ENCODE measurements at places on chromosomes 1 and 21.

DNA sequence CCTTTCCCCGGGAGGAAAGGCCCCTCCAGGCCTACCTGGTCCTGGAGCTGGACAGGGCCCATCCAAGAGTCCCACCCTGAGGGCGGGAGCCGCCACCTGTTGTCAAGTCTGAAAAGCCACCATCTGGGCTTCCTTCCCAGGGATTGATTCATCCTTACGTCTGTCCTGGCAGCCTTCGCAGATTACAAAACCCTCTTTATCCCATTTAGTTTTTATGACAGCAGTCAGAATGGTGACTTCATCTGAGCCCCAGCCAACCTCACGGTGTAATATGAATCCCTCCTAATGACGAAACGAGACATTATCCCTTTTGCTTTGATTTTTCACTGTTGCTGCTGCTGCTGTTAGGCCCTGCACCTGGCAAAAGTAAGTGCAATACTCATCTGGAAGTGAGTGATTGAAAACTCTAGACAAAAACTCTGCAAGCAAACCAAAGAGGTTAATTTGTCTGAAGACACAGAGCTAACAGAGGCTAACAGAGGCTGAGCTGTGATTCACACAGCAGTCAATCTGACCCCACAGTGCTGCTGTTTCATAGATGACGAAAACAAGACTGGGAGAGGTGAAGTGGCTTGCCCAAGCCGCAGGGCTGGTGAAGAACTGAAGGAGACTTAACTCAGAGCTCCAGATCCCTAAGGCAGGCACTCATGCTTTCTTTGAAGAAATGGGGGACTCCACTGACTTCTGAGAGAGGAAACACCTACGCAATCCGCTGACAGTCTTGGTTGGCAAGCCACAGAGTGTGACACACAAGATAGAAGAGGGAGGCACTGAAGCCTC lies 30.0 kb upstream of the S100A7 start:
- no peak for DNase-seq

- DNase-seq, result no peak
These were observed 37.8 kb upstream of the THEM4 start for GRCh38 chr1:151947140-151947539.

- DNase-seq, result no peak
These were observed 53.9 kb downstream of the CASQ2 start for GRCh38 chr1:115714572-115715141.

DNA sequence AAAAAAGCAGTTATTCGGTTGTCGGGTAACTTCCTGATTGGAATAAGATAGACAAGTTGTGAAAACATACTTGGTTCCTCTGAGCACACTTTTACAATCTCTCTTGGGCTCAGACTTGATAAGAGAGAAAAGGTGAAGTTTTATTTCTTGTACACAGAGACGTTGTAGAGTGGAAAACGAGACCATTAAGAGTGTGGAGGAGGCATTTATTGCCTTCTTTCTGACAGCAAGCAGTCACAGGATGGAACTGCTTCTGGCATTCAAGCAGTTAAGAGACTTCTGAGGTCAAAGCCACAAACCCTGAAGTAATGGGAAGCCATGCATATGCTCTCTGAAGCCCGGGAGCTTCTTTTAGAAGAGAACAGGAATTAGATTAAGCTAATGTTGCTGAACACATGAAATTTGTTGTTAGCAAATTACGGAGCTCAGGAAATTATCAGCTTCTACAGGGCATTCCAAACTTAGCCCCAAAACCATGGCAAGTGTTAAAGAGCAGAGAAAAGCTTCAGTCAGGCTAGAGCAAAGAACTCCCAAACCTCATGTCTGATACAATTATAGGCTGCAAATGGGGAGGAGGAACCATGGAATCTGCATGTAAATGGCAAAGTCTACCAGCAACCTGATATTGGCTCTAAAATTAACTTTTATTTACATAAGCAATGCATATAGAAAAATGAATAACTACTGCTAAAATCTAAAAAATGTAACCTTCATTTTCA lies 26.0 kb downstream of the S1PR1 start:
- no peak for DNase-seq

DNA sequence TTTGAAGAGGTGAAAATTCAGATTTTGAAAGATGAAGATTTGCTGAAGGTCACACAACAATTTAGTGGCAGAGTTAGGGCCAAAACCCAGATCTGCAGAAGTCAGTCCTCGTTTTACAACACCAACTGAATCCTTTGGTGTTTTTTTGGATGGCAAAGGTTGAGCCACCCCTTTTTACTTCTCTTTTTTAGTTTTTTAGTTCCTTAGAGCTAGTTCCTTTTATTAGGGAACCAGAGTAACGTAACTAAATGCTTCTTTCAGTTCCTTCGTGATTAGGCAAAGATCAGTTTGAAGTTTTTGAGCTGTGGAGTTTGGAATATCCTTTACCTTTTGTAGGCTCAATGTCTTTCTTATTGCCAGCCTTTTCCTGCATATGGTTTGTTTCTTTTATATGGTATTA lies 67.9 kb upstream of the ARID1A start:
- DNase-seq, result no peak

GRCh38 chr1:159964144-159964543 lies 10.1 kb upstream of the SLAMF9 start:
- DNase-seq, result no peak

- no peak for DNase-seq
These were observed 251.2 kb downstream of the RRAGC start for GRCh38 chr1:38608202-38608864.

DNA sequence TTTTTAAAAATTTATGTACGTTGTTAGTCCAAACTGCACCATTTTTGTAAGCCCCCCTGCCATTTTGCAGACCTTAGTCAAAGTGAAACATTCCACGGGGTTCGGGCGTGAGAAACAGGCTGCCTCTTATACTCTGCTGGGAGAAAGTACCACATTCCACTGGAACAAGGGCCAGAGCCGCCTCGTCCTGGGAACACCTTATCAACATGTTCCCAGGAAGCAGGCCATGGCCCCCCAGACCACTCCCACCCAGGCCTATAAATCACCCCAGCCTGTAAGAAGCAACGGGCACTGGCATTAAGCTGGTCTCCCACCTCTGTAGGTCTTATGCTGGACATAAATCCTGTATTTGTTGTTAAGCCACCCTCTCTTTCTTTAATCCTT lies 854 bp upstream of the ZRANB2 start:
- DNase-seq, result no peak

GRCh38 chr1:11461531-11462137 lies 17.3 kb upstream of the DISP3 start:
- no peak for DNase-seq

DNA sequence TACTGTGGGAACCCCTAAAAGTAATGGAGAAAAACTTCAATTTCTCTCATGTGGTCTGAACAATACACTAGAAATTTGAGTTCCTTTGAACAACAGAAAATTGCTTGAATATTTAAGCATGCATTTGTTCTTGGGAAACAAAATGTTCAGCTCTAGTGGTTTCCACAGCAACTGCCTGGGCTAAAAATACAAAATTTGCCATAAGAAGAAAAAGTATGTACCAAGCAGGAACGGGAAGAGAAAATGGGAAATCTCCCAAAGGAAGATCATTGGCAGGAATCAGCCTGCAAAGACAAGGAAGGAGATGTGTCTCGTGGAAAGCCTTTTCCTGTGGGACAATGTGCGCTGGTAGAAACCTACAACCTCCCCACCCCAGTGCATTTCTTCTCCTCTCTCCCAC lies 119.0 kb upstream of the DPT start:
- DNase-seq, result no peak

GRCh38 chr1:45617618-45618017 lies 6.2 kb downstream of the CCDC17 start:
- DNase-seq, result no peak

GRCh38 chr1:204503913-204504519 lies 9.4 kb upstream of the PIK3C2B start:
- no peak for DNase-seq

DNA sequence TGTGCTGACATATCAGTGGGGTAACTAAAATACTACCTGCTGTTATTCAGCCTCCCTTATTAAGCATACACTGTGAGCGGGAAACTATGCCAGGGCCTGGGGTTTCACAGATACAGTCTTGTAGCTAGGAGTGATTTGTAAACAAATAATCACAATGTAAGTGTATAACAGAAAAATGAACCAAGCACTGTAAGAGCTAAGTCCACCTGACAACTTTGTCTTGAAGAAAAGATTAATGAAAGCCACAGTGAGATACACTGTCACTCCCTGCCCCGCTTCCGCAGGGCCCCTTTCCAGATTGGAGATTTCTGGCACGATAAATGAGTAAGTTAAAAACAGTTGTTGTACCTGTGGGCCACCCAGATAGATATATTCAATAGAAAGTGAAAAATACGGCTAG lies 4.8 kb downstream of the RCAN3 start:
- DNase-seq, result no peak

DNA sequence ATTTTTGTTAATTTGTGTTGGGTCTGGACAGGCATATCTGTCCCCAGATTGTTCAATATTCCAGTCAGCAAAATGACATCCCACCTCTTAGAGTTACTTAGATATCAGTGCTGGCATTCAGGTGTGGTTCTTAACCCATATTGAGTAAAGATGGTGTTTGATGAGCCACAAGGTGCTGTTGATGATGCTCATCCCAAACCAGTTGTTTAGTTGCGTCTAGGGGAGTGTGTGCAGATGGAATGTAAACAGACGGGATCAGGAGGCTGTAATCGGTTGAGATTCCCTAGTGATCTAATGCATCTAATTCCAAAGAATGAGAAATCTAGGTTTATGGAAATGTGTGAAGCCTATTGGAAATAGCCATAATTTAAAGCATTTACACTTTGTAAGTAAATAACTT lies 1.1 kb downstream of the HOOK1 start:
- no peak for DNase-seq

DNA sequence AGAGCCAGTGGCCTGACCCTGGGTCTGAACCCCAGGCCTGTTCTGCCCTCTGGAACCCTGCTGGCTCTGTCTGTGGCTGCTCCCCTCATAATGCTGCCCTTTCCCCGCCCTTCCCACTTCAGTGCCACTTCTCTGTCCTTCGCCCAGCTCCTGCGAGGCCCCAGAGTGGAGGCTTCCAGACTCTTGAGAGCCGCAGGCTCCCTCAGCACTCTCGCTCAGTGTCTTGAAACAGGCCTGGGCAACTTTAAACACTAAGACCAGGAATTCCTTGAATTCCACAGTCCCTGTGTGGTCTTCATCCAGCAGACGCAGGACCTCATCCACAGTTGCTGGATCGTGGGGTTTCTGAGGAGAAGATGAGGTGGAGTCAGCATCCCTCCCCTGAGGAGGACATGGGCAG lies 3.5 kb downstream of the CRNN start:
- no peak for DNase-seq

- DNase-seq, result no peak
These were observed 573 bp downstream of the KLHL21 start for GRCh38 chr1:6601923-6602668.

GRCh38 chr1:24125456-24125855 lies 13.5 kb upstream of the MYOM3 start:
- no peak for DNase-seq

DNA sequence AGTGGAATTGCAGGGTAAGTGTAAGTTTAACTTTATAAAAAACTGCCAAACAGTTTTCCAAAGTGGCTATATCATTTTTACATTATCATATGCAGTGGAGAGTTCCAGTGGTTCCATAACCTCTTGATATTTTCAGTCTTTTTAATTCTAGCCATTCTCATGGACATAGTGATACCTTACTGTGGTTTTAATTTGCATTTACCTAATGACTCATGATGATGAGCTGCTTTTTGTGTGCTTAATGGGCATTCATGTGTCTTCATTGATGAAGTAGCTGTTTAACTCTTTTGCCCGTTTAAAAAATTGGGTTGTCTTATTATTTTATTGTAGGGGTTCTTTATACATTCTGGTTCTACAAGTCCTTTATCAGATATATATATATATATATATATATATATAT lies 29.4 kb downstream of the SNX27 start:
- no peak for DNase-seq

DNA sequence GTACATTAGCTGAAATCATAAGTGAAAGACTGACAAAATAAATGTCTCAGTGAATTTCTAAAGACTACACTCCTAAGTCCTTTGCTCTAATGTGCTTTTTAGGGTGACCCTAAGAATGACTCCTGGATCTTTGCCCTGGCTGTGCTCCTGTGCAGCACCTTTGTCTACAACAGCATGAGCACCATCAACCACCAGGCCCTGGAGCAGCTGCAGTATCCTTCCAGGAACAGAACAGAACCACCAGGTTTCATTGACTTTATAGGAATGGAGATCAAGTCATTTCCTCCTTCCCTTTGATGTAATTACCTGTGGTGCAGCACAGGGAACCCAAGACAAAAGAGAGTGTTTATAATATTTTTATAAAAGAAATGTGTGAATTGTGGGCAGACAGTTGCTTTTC lies 14.1 kb downstream of the GBP6 start:
- DNase-seq, result no peak

DNA sequence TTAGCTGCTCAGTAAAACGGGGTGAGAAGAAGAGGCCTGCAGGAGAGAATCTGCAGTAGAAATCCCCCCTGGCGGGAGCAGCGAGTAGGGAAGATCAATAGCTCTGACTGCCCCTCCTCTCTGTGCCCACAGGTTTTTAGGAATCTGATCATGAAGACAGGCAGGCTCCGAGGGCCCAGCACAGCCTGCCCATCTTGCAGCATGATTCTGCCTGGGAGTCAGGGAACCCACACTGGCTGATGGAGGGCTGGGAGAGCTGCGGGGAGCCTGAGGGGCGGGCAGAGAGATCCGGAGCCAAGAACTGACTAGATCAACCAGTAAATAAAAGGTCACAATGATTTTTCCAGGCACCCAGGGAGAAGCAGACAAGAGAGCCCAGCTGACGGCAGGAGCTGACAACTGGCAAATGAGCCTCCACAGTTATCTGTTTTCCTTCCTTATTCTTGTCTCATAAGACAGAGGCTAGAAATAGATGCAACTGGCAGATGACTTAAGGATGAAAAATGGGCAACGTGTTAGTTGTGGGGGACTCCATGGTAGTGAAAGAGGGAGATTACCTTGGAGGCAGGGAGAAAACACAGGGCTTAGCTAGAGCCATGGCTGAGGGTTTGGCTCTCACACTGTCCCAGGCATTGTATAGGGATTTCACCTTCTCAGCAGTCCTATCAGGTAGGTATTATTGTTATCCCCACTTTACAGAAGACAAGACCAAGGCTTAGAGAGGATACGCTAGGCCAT lies 116.2 kb downstream of the PLXNA2 start:
- DNase-seq, result no peak

Data from stimulated activated CD8-positive, alpha-beta memory T cell treated with anti-CD3 and anti-CD28 coated beads, Interleukin-15, amount 100 ng/mL, for 4 hours (primary cell).